EH (cell line): ENCODE measurements at places on chromosomes 2 and 18.

DNA sequence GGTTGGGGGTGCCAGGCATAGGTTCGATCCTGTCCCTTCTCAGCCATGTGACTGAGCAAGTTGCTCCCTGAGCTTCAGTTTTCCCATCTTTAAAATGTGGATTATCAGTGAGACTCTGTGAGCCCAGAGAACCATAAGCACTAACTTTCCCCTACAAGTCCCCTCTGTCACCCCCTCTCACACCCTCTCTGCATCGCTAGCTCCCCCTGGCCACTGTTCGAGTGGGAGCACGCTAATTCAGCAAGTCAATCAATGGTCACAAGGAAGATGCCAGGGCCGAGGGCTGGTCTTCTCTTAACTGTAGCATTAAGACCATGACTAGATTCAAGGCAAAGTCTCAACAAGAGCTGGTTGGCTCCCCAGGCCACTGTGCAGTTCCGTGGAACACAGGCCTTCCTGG, 66.2 kb downstream of the BCL2L11 start:
- DNase-seq: no peak

GRCh38 chr2:229173825-229174359, 97.2 kb downstream of the PID1 start:
- no peak for DNase-seq

- peak; percentile 15 for DNase-seq
These were observed 799.7 kb upstream of the ACVR2A start for GRCh38 chr2:147045113-147045512.

- no peak for DNase-seq
These were observed 278.3 kb downstream of the PTGR3 start for GRCh38 chr18:74930616-74931015.

DNA sequence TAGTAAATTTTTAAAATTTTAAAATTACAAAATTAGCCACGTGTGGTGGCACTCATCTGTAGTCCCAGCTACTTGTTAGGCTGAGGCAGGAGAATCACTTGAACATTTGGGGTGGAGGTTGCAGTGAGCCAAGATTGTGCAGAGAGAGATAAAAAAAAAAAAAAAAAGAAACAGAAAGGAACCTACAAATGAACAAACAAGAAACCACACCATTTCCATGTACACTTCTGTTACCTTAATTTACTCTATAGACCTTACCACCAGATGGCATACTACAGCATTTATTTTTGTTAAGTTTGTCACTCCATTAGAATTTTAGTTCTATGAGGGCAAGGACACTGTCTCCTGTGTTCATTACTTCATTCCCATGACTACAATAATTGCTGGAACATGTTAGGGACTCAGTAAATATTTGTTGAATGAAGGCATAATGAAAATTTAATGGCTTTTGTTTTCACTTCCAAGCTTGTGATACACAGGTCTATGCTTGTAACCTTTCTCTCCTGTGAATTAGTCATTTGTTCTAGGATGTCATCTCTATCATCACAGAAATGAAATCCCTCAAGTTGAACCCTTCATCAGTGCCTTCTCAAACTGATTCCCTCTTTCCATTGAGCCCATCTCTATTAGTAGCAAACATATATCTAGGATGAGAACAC, 76.0 kb downstream of the ARHGAP15 start:
- peak; percentile 29 for DNase-seq
